ENCODE measurements at places on chromosomes 2 and 18.

DNA sequence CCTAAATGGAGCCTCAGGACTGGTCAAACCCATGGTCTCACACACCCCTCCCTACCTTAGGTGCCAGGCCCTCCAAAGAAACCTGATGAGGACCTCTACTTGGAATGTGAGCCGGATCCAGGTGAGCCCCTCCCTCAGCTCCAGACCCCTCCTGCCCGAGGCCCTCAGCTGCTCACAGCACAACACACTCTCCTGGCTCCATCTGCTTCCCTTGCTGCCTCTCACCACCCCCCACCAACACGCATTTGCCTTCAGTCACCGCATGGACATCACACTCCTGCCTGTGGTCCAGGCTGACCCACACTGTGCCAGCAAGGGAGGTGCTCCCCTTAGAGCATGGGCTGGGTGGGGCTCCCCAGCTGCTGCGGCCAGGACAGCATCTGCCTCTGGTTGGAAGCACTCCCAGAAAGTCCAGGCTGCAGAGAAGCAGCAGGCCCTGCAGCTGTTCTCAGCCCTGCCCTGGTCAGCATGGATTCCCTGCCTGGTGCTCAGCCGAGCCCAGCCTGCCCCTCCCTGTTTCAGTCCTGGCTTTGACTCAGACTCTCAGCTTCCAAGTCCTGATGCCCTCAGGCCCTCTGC is 15.1 kb downstream of the SH2D6 start:
- no peak for DNase-seq

DNA sequence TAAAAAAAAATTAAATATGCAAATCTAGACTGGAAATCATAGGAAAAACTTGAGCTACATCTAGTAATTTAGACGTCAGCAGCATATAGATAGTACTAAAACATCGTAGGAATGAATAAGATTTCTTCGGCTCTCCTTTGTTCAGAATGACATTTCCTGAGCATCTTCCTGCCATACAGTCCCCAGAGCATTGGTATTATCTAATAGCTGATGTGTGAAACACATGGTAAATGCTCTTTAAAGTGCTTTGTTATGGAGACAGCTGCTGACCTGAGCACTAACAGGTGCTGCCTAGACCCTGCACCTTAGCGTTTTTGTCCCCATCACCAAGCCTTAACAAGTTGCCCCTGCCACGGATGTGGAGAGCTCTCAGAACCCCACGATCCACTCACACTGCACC is 692.3 kb upstream of the PIK3C3 start:
- no peak for DNase-seq

GRCh38 chr2:197700960-197701359 is 4.2 kb upstream of the MARS2 start:
- no peak for DNase-seq

- DNase-seq, result no peak
Observed at GRCh38 chr2:86821306-86821705, 30.6 kb upstream of the CD8A start.

DNA sequence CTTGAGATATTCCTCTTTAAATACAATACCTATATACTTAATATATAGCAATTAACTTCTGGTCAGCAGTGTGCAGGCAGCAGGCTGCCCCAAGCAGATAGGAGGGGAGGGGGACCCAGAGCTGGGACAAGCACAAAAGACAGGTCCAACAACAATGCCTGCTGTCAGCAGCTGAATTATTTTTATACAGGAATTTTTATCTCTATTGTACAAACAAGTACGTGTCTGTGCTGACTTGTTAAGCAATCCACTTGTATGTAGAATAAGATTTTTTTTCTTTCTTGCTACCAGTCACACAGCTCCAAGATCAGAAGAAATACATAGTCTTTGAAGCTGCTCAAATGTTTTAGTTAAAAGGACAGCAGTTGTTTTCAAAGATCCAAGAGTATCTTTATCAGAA is 16.7 kb downstream of the BCL11A start:
- no peak for DNase-seq

DNA sequence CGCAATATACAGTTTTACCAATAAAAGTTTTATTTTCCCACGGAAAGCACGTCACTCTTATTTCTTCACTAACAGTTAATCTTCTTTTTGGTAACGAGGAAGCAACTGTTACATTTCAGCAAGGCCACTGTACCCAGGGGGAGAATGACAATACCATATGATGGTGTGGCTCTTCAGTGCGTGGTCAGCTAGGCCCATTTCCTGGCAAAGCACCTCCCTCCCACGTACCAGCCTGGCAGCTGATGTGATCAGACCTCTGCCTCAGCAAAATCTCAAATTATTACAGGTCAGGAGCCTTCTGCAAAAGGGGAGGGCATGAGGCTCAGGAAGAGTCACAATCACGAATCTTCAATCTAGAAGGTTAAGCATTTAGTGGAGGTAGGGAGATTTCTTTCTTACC is 55.4 kb downstream of the KLF7 start:
- DNase-seq, result no peak

- DNase-seq, result no peak
Observed at GRCh38 chr18:13835202-13835601, 11.3 kb downstream of the MC5R start.

DNA sequence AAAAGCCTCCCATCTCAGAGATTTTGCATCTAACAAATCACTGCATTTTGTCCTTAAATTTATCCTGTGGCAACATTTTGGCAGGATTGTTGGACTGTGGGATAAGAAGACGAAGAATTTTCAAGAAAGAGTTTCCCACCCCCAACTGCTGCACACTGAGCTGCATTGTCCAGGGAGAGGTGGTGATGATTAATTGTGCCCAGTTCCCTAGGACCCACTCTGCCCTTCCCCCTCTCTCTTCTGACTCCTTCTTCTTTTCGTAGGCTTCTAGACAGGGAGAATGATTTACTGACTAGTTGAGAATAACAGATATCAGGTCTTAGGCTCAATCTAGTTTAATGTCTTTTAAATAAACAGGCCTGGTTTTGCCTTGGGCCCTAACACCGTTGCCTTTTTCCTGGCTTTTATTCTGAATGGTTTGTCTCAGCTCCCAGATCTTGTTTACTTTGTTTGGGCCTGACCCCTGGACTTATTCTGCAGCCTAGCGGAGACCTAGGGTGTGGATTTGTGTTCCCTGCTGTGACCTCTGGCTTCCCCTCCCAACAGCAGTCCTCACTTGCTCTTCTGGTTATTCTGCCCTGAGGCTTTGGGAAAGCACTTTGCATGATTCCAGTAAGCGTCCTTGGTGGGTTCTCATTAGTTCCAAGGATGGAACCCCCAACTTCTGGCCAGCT is 233.3 kb downstream of the INSIG2 start:
- DNase-seq, result no peak

DNA sequence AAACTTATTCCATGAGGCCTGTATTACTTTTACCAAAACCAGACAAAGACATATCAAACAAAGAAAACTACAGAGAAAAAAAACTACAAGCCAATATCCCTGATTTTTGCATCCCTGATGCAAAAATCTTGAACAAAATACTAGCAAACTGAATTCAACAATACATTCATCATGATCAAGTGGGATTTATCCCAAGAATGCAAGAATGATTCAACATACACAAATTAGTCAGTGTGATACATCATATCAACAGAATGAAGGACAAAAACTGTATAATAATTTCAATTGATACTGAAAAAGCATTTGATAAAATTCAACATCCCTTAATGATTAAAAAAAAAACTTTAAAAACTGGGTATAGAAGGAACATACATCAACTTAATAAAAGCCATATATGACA is 106.8 kb downstream of the SLC39A10 start:
- DNase-seq, result no peak

DNA sequence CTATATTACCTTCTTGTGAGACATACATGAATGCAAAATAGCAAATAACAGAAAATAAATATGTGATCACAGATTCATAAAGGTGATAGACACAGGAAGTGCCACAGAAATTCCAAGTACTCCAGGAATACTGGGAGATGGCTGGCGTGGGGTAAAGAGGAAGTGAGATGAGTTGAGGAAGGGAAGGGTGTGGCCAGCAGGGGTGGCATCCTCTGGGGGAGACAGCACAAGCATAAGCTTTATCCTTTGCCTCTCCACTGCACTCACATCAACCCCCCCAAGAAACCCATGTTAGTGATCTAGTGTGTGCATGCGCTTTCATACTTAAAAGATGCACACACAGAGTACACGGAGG is 94.8 kb upstream of the B3GNT7 start:
- DNase-seq, result no peak

- no peak for DNase-seq
Observed at GRCh38 chr2:523698-524270, 153.4 kb downstream of the TMEM18 start.

DNA sequence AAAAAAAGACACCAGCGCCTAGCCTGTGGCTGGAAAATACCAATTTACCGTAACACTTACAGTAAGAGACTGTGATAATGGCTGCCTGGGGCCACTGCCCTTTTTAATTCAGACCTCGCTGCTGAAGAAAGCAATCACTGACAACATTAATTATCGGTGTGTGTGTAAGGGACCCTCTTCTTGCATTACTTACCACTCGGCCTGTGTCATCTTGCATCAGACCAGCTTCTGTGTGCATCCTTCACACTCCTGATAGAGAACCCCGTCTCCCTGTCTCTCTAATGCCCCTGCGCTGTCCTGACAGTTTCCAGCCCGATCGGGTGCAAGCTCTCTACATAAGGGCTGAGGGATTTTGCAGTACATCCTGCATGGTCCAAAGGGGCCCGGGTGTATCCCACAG is 124.4 kb downstream of the ZNF516 start:
- no peak for DNase-seq

GRCh38 chr2:22817197-22817596 is 567.8 kb upstream of the KLHL29 start:
- DNase-seq, result no peak

GRCh38 chr2:21256006-21256405 is 132.2 kb downstream of the TDRD15 start:
- no peak for DNase-seq

DNA sequence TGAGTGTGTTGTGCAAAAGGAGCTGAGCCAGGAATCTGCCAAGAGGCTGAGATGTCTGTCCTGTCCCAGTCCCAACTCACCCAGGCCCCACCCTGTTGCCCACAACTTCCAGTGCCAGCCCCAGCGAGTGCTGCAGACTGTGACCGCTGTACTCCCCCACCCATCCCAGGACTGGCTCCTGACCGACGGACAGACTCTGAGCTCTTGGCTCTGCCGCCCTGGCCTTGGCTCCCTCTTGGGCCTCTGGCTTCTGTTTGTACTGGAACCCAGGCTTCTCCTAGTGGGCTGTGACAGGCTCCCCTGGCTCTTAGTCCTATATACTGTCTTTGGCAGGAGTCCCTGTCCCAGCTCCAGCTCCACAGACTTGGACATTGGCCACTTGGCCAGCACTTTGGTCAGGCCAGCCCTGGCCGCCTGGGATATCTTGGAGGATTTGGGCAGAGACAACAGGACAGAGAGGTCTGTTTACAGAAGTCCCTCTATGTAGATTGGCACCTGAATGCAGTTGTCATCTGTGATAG is 41.1 kb downstream of the ACOXL start:
- DNase-seq, result no peak

- DNase-seq, result peak; percentile 8
Observed at GRCh38 chr2:239321596-239322415, 79.0 kb downstream of the HDAC4 start.

- no peak for DNase-seq
Observed at GRCh38 chr2:98948956-98949739, 13.1 kb upstream of the CRACDL start.

- DNase-seq, result no peak
Observed at GRCh38 chr2:29347774-29348461, 232.7 kb downstream of the CLIP4 start.

DNA sequence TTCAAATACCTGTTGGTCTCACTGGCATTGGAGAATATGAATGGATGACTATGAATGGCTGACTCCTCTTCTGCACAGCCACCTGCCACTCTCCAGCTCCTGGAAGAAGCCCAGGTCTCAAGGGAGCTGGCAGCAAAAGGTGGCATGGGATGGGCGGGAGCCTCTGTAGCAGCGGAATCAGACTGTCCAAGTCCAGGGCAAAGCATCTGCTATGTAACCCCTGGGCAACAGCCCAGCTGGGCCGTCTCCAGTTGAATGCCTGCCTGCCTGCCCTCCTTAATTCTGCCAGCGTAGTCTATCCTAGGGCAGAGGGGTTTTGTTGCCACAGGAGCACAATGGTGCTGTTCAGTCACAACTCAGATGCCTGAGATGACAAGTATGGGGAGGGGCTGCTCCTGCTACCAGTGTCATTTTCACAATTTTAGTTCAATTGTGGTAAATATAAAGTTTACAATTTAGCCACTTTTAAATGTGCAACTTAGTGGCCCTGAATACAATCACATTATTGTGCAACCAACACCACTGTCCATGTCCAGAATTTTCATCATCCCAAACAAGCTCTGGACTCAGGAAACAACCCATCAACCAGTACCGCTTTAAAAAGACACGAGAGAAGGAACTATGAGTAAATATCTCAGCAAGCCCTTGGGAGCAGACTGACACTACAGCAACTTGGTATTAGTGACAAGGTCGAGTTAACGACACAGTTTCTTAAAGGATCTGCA is 115.2 kb downstream of the MYO5B start:
- DNase-seq, result no peak

- no peak for DNase-seq
Observed at GRCh38 chr18:48727681-48728080, 188.8 kb downstream of the CTIF start.

GRCh38 chr18:50034029-50034428 is 160.9 kb downstream of the MYO5B start:
- no peak for DNase-seq

GRCh38 chr2:241482126-241482955 is 26.0 kb downstream of the STK25 start:
- no peak for DNase-seq

DNA sequence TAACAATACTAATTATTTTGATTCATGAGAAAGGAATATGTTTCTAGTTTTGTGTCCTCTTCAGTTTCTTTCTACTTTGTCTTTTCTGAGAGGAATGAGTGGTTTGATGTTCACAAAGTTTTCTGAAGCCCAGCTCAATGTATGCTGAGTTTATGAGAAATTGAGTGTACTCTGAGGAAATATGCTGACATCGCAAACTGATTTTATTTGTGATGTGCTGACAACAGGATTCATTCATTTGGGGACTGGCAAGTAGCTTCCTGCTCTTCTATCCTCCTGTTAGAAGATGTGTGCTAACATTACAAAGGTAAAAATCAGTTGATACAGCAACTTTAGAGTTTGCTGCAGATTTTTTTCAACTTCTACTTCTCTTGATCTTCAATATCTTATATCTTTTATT is 403.2 kb upstream of the CDH19 start:
- DNase-seq, result no peak

- no peak for DNase-seq
Observed at GRCh38 chr2:125243074-125243473, 1218.0 kb downstream of the CNTNAP5 start.

DNA sequence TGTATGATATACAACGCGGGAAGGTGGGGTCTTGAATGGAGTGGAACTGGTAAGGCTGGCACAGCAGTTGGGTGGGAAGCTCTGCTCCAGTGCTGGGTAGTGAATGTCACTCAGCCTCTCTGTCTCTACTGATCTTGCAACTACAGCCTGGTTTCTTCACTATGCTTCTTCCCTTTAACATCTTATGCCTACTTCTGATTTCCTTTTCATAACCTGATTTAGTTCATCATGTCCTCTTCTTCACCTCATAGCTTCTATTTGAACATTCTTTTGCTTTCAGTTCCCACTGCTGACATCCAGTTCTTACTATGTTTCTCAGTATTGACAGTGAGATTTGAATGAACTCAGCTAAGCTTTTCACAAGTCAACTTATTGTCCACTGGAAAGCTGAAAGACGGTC is 286.2 kb downstream of the ARL6IP6 start:
- DNase-seq, result no peak
